GF-D8 (cell line): ENCODE measurements at places on chromosomes 5 and 9.

DNA sequence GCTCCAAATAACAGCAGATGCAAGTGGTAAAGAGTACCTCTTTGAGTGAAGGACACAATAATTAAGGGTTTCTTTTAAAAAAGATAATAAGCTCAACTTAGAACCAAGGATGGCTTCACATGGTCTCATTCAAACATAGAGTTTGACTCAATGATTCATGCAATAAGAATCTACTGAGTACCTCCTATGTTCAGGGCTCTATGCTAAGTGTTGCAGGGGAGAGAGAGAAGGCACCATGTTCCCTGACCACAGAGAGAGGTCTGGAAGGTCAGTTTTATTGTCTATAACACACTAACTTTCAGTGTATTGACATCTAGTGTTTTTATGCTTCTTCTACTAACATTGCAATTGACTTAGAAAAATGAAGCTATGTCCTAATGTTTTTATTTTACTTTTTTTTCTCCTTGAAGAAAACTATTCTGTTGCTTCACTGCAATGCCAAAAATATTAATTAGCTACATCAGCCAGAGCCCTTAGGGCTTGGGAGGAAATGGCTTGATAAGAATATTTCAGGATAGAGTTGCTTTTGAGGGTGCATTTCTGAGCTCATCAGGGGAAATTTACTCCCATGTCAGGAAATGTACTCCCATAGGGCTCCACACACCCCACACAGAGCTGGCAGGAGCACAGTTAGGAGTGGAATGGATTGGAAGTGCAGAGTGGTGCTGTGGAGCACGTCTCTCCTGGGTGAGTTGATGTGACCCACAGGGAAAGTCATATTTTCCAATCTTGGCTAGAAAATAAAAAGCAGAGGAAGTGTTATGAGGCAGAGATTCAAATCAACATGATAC lies 106.6 kb downstream of the PDE8B start:
- no peak for DNase-seq

GRCh38 chr5:158736150-158736870 lies 363.4 kb downstream of the EBF1 start:
- DNase-seq: no peak

GRCh38 chr5:88888291-88888690 lies 5.3 kb upstream of the MEF2C start:
- DNase-seq: no peak

DNA sequence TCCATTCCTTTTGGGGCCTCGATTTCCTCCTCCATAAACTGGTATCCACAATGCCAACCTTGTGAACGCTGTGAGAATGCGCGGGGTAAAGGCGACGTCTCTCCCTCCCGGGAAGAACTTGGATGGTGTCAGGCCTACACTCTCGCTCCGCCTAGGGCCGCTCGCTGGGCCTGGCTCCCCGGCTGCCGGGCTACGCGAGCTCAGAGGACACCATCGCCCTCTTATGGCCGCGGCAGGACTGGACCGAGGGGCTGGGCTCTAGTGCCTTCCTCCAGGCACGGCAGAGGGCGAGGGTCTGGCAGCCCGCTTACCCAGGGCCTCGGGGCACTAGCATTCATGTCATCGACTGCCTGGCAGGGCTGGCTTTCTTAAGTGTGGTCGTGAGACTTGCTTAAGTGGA lies 1.3 kb upstream of the EXOSC2 start:
- DNase-seq: no peak

DNA sequence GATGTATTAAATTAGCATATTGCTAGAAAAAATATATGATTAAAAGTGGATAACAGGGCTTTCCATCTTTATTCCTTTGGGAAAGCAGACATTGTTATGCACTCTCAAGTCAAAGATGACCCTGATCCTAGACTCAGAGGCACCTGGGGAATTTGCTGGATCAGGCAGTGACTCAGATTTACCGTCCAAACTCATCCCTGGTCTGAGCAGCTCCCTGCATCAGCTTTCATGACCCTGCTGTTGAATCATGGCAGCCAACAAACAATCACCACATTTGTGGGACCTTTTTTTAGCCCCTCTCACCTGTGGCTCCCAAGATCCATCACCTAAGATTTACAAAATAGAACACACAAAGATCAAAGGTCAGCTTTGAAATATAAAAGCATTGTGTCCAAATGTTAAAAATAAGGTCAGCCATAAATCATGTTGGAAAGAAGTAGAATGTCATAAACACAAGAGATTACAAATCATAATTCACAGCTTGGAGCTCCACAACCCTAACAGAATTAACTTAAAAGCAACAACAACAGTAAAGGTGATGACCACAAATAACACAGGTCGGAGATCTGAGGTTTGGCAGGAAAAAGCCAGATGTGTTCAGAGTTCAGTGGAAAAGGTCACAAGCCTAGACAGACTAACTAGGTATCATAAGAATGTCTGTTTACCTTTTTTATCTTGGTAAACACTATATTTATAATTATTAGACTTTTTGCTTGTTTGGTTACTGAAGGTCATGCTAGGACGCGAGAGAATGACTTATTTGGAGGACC lies 55.5 kb downstream of the ZFAND5 start:
- no peak for DNase-seq

DNA sequence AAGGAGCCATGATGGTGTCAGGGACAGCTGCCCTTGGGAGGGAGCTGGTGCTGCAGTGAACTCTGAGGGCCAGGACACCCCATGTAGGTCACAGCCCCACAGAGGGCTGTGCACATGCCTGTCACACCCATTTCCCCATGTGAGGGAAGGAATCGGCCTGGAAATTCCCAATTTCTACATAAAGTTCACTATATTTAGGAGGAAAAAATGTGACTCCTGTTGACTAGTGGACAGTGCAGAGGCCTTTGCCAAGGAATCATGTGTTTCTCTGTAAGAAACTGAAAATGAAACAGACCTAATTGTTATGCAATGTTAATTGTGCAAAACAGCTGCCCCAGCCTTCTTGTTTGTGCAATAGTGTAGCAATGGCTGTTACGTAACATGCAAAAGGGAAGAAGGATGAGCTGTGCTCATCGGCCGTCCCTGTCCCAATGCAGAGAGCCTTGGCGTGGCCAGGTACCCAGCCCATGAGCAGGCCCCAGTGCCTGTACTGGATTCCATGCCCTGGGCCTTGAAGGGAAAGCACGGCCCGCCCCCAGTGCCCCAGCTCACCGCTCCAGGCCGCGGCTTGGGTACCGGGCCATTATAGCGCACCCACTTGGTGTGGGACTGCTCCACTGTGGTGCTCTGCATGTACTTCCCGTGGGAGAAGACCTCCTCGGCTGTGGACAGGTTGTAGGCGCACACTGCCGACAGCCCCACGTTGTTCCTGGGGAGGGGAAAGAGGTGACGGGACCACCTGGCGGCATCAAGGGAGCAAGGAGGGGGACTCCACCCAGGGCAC lies 70.0 kb downstream of the SECISBP2 start:
- DNase-seq: peak; percentile 90

DNA sequence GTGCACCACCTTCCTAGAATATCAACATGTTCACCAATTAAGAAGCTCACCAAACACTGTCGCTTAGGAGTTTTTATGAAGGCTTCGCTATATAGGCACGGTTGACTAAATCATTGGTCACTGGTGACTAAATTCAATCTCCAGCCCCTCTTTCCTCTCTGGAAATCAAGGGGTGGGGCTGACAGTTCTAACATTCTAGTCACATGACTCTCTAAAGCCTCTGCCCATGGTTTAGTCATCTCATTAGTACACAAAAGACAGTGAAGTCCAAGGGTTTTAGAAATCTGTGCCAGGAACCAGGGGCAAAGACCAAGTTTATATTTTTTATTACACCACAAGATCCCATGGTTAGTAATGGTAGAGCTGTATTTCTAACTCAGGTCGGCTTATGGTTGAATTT lies 243.2 kb downstream of the ELAVL2 start:
- no peak for DNase-seq

DNA sequence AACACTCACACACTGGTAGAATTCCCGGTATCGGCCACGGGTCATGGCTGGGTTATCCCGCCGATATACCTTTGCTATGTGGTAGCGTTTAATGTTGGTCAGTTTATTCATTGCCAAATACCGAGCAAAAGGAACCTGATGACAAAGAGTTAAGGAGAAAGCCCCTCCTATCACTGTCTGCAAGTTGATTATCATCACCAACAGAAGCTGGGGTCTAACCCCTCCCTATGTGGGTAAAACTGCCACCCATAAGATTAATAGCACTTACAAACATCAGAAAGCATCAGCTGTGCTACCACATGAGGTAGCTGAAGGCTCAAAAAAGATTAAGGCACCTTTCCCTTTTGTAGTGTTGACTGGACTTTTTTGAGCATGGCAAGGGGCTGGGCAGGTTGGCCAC lies 5.6 kb upstream of the DND1 start:
- DNase-seq: no peak

GRCh38 chr5:38669361-38669880 lies 113.0 kb upstream of the LIFR start:
- DNase-seq: no peak

DNA sequence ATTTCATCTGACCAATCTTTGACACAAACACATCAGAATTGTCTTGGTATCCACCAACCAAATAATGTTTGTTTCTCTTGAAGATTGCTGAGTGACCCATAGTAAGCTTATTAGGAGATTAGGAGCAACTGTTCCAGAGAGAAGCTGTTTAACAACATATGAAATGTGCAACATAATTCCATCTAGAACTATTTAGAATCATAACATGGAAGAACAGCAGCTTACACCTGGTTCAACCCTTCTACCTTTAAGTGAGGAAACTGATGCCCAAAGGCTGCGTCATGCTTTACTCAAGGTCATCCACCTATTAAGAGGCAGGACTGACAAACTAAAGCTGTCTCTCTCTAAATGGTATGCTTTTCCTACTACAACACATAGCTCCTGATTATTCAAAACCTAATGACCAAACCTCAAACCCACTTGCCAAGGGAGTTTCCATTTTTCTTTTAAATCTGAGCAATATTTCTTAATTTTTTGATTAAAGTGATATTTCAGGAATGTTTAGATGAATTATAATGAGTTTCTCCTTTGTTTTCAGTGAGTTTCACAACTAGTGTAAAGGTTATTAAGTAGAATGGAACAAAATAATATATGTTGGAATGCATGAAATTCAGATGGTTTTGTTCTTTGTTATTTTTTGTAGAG lies 545.9 kb downstream of the RAB3C start:
- no peak for DNase-seq

- DNase-seq: no peak
Observed at GRCh38 chr5:10913181-10913810, 152.3 kb upstream of the DAP start.

DNA sequence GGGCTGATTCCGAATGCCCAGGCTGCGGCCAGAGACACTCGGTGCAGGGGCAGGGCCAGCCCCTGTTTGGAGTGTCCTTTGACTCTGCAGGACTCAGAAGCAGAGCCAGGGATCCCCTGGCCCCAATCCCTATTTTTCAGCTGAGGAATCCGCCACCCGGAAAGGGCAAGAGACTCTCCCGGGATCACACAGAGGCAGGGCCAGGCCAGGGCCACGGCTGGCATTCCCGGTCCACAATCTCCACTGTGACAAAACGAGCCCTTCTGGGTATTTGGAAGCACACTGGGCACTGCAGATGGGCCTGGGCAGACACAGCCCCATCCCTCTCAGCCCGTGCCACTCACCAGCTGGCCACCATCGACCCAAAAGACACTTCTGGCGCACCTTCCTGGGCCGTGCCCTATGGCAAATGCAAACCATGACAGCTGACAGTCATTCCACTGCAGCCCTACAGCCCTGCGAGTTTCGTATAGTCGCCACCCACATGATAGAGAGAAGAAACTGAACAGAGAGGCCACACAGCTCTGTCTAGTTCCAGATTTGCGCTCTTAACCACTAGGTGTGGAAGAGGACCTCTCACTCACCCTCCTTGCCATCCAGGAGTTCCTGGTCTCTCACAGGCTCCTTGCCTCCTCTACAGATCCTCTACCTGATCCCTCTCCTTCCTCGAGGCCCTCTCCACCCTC lies 13.3 kb downstream of the NR5A1 start:
- DNase-seq: no peak

DNA sequence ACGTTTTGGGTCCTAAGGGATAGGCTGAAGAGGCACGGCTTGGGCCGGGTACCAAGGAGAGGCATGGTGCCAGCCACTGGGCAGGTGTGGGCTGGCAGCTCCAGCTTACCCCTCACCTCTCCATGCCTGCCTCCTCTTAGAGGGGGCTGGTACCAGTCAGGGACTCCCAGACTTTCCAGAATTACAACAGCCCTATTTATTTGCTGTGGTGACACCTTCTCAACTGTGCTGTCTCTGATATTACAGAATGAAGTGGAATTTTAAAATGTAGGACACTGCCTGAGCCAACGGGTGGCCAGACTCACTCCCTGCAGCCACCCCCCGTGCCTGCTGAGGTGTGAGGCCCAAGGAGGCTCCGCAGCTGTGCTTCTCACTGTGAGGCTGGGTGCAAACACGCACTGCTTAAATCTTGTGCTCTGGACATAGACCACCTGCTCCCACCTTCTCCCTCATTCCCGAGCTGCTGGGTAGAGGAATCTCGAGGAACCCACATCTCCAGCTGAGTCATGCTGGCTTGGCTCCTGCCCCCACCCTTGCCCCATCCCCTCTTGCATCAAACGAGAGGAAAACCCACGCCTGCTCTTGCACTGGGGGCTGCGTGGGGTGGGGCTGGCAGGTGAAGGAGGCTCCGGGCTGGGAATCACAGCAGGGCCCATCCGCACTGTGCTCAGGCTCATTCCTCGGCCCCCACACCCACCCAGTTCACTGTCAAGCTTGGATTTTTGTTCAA lies 47.9 kb downstream of the PRRT1B start:
- no peak for DNase-seq
